ENCODE measurements at places on chromosomes 6 and 20.

DNA sequence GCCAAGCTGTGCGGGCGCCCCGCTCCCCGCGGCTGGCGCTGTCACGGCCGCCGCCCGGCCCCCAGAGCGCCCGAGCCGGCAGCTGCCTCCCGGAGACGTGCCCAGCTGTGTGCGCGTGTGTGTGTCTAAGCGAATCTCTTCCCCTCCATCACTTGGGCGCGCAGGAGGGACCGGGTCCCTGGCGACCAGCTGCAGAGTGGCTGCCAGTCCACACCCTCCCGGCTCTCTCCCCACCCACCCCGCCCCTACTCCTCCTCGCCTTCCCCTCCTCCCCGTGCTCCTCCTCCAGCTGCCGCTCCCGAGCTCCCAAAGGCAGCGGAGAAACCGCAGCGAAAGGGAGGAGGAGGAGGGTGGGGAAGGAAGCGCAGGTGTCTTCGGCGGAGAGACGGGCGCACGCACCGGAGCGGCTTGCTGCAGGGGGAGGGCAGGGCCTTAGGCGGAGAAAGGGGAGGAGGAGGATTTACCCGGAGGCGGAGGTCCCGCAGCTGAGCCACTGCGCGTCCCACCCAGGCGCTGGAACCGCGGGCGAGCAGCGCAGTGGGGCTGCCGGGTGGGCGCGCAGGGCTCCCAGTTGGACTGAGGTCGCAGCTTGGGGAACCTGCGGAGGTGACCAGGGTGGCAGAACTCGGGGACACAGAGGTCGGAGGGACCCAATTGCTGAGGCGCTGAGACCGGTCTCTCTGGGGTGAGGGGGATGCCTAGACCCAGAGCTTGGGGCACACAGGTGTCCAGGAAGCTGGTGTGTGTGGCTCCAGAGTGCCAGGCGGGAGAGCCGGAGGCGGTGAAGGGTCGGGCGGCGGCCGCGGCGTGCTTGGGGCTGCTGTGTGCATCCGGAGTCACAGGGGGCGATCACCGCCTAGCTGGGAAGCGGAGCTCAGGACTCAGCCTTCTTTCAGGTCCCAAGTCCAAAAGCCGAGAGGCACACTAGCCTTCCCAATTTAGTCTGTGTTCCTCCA lies at the start of gene HS3ST5:
Gene HS3ST5, minus strand, starts transcription at position 198 of the 956 bp plus-strand sequence. CDS start 280,178 bp downstream, outside the sequence.
- DNase-seq: no peak

GRCh38 chr6:114085211-114085610 lies 114.3 kb upstream of the HDAC2 start:
- DNase-seq: no peak

DNA sequence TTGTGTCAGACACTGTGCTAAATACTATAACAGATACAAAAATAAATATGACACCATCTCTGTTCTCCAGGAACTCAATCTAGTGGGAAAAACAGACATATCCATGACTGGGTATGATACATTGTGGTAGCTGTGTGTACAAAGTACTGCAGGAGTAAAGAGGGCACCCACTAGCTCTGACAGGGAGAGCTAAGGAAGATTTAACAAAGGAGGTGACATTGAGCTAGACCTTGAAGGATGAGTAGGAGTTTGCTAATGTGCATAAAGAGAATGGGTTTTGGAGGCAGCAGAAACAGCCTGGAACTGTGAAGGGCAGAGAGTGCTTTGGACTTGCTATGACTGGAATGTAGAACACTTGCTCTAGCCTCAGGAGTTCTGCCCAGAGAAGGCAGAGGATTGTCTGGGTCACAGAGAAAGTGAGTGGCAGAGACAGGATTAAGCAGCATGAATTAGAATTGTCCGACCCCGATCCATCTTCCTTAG lies 14.4 kb downstream of the MMP24 start:
- no peak for DNase-seq

- no peak for DNase-seq
Measured at GRCh38 chr6:28947831-28948270, 24.1 kb upstream of the TRIM27 start.

GRCh38 chr20:9403448-9403847 lies 110.9 kb upstream of the LAMP5 start:
- DNase-seq: no peak

GRCh38 chr6:157535340-157536222 lies 154.6 kb downstream of the ZDHHC14 start:
- DNase-seq: peak; percentile 11

DNA sequence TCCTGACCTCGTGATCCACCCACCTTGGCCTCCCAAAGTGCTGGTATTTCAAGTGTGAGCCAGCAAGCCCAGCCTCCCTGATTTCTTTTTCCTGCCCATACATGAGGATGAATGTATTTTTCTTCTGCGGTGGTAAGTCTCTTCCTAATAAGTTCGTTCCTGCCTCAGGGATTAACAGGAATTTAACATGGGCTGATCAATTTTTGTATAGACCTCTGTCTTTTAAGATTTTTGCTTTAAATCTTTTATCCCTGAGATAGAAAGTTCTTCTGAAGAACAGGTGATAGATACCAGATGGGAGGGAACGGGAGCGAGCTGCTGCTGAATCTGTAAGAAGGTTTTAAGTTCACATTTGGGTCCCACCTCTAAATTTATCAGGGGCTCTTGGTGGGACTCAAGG lies 7.0 kb upstream of the ZNFX1 start:
- DNase-seq: no peak

DNA sequence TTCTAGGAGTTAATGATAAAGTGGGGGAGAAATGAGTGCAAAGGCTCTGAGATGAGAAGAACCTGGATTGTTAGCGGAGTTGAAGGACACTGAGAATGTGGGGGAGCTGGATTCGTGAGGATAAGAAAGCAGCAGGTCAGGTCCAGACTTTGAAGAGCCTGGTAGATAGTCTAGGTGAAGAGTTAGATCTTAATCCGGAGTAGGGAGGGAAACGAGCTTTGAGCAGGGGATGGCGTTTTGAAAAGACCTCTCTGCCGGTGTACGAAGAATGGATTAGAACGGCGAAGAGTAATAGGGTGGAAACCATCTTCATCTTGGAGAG lies 487 bp upstream of the PHF20 start:
- no peak for DNase-seq

GRCh38 chr20:53296025-53296424 lies 297.6 kb downstream of the ZNF217 start:
- no peak for DNase-seq

GRCh38 chr20:12835999-12836398 lies 172.8 kb upstream of the SPTLC3 start:
- no peak for DNase-seq

- DNase-seq: no peak
Measured at GRCh38 chr6:117397536-117398227, 28.1 kb downstream of the ROS1 start.

GRCh38 chr20:41452226-41452625 lies 85.6 kb upstream of the EMILIN3 start:
- DNase-seq: no peak

DNA sequence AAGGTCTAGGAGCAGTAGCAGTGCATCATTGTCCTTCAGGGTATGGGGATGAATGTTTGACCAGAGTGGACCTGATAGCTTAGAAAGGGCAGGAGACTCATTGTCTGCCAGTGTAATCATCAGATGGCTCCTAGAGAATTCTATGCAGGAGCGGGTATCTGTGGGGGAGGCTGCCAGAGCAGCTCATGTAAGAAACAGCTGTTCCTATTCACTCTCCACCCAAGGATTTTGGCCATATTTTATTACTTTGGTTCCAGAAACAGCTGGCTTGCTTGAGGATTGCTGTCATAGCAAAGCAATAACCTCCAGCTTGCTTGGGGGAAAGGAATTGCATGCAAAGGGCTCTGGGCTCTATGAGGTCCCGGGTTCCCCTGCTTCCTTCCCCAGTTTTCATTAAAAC lies 44.1 kb downstream of the RALY start:
- no peak for DNase-seq

- no peak for DNase-seq
Measured at GRCh38 chr20:21820045-21820444, 114.6 kb downstream of the PAX1 start.

GRCh38 chr20:35592339-35592974 lies 23.2 kb upstream of the SPAG4 start:
- DNase-seq: no peak

All from CD4-positive, alpha-beta T cell treated with Interleukin-6 for 4 hours (primary cell).